ENCODE measurements at places on chromosomes 3 and 15. TPM values are rescaled to one million over a fixed set of nuclear protein-coding genes. Genes with fewer than 3 reads are reported as not detected.
A peak's percentile ranks its signal among the peaks of the same experiment; 100 is the strongest.

CCDC54 gene
- total RNA-seq: not detected

DNA sequence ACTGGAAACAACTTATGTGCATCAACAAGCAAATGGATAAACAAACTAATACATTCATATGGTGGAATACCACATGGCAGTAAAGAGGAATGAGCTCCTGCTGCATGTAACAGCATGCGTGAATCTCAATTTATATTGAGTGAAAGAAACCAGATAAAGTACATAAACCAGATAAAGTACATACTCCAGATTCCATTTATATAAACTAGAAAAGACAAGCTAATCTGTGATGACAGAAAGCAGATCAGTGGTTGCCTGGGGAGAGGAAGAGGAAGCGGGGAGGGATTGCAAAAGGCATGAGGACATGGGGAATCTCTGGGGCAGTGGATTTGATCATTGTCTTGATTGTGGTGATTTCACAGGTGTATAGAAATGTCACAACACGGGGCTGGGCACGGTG lies 34.2 kb downstream of the LIMD1 start:
- peak; percentile 37 for DNase-seq

DNA sequence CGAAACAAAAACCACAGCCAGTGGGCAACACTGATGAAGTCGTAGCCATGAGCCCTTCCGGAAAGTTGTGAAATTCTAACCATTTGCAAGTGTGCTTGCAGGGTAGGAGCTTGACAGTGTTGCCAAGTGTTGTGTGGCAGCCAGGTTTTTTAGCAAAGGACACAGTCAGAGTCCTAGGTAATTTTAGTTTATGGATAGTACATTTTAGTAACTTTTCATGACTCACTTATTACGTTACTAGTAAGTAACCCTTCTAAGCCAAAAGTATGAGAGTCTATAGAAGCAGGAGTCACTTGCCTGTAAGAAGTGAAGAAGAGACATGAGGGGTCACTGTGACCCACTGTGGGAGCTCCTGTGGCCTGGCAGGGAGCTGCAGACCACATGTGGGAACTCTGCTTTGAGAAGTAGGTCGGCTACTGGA lies 54.8 kb upstream of the ADPGK start:
- no peak for DNase-seq

DNA sequence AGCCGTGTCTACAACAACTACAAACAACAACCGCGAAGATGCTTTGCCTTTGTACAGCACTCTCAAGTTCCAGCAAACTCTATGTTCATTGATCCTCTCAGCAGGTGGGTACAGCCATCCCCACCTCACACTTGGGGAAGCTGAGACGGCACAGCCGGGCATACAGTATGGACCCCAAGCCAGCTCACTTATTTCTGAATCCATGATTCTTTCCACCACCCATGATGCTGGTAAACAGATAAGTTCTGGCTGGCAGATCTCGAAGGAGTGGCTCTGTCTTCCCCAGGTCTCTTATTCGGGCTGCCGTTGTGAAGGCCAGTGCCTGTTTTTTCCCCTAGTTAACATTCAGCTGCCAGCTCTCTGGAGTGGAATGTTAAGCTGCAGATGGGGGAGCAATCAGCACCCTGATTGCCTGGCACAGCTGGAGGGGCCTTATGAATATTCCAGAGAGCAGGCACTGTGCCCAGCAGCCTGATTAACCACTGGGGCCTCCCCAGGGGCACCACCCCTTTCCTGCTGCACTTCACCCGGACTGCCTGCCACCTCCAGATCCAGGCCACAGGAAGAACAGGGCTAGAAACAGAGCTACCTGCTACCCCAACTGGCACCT lies 73.2 kb downstream of the CORO2B start:
- no peak for DNase-seq

- DNase-seq: no peak
Observed at GRCh38 chr15:41840673-41841072, 2.0 kb downstream of the PLA2G4B start.

DNA sequence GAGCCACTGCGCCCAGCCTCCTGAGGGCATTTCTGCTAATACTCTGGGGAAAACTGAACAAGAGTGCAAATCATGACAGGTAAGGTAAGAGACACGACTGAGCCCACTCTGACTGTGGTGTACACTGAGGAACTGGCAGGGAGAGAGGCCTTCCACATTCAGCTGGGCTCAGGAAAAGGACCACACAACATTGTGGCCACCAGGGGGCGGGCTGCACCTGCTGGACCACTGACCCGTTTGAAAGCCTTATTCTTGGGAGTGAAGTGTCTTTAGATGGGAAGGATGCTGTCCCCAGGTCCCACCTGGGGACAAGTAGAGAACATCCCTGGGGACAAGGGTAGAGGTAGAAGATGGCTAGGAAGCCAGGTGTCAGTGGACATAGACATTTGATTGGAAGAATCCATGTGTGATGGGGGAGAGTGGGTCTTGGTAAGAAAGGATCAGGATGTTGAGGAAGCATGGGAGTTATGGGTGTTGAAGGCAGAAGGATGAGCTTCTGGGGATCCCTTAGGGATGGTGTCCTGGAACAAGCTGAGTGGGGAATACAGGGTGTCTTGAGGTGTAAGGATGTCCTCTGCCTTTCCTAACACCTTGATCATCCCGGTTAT lies 6.2 kb upstream of the CTDSPL start:
- peak; percentile 89 for DNase-seq

- no peak for DNase-seq
Observed at GRCh38 chr15:57298204-57298603, 78.1 kb upstream of the CGNL1 start.

Data from lower lobe of right lung (tissue), 2 donors.